ENCODE measurements at places on chromosomes 6 and 20.

GRCh38 chr20:35947907-35948306 lies 6.4 kb downstream of the SCAND1 start:
- DNase-seq, result no peak

- peak; percentile 88 for DNase-seq
These were observed 14.9 kb downstream of the CST3 start for GRCh38 chr20:23622839-23623343.

- no peak for DNase-seq
These were observed 298.8 kb upstream of the MAP3K7 start for GRCh38 chr6:90885611-90886056.

DNA sequence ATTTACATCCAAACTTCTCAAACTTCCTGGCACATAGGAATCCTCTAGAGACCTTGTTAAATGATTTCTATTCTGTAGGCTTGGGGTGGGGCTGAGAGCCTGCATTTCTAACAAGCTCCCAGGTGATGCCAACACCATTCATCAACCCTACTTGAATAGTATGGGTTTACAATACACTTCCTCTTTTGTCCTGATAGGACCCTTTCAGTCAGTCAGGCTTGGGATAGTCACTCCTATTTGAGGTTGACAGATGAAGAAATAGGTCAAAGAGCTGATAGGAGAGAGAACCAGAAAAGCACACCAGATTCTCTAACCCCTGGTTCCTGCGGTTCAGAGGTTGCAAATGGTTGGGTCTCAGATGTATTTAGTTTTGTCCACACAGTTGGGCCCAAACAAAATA lies 273.4 kb downstream of the TSHZ2 start:
- DNase-seq, result no peak

GRCh38 chr6:37242429-37243052 lies 15.0 kb upstream of the TBC1D22B start:
- DNase-seq, result peak; percentile 99

DNA sequence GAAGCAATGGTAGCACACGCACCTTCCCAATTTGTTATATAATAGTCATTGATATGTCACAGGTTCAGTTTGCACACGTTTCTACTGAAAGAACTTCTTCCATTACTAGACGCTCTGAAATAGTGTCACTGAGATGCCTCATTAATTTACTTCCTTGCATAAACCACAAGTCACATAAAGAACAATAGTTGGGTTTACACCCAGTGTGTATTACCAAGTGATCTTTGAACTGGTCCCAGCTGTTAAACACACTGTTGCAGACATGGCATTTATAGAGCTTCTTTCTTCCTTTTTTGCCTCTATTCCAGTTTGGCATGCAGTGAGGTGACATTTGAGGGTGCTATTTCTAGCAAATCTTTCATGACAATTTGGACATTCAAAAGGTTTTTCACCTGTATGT lies 245.3 kb downstream of the EPM2A start:
- no peak for DNase-seq

GRCh38 chr6:63305277-63305676 lies 14.5 kb downstream of the LGSN start:
- peak; percentile 27 for DNase-seq

GRCh38 chr6:157273756-157274470 lies 49.4 kb downstream of the TMEM242 start:
- DNase-seq, result no peak

- peak; percentile 6 for DNase-seq
These were observed 744 bp downstream of the STAU1 start for GRCh38 chr20:49187330-49187850.

DNA sequence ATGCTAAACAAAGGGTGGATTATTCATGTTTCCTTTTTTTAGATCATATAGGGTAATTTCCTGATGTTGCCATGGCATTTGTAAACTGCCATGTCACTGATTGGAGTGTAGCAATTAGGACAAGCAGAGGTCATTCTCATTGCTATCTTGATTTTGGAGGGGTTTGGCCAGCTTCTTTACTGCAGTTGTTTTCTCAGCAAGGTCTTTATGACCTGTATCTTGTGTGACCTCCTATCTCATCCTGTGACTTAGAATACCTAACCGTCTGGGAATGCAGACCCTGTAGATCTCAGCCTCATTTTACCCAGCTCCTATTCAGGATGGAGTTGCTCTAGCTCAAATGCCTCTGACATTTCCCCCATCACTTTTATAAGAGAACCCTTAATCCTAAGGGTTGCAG lies 53.6 kb downstream of the CDS2 start:
- no peak for DNase-seq

DNA sequence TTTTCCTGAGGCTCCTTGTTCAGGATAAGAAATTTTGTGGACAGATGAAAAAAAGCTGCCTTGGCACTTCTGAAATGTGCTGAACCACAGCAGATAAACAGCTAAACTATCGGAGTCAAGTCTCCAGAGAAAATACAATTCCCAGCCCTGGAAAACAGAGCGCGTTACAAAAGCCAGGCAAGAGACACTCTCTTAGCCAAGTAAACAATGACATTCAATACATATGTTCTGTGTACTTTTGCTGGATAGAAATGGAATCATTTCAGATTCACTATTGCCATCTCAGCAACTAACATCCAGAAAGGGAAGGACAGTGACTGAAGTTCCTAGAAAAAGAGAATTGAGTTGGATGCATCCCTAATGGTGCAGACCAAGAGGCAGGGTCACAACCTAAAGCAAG lies 196.8 kb upstream of the NRSN1 start:
- DNase-seq, result no peak

DNA sequence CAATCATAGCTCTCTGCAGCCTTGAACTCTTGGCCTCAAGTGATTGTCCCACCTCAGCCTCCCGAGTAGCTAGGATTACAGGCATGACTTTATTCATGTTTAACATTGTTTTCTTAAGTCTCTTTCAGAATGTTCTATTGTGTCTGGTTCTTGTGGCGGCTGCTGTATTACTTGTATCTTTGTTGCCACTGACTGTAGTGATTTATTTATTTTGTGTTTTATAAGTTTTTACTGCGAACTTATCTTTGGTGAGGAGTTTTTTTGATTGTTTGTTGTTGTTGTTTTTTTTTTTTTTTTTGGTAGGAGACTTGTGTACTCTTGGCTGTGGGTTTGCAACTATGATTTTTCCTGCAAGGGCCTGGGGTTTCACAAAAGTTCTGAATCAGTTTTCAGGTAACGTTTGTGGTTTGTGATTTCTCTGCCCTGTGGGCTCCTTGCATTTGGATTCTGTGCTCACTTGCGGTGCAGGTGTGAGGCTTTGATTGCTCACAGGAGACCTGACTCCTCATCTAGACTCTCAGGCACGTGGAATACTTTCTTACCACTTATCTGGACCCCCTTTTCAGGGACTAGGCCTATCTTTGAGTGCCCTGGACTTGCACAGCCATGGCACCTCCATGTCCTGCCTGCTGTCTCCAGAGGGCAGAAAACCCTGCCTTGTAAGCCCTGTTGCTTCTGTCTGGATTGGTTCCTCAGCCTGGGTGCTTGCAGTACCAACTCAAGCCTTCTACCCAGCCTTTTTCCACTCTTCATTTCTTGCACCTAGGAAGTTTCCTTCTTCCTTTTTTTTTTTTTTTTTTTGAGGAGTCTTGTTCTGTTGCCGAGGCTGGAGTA lies 25.2 kb downstream of the KIF25 start:
- no peak for DNase-seq

- no peak for DNase-seq
These were observed 54.2 kb downstream of the NCOA7 start for GRCh38 chr6:125844989-125845388.

DNA sequence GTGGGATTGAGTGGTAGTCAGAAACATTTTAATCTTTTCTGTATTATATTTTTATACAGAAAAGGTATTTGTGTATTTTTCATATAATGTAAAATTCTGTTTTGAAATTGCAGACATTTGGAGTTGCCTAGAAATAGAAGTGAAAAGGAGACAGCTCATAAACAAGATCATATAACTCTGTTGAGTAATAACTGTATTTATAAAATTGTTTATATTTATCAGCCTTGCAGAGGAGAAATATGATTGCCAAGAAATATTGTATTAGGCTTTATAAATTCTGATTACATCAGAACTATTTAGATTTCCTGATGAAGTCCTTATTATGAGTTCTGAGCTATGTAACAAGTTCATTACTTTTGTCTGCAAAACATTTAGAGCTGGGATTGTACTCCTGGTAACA lies 55.3 kb downstream of the RIPOR2 start:
- no peak for DNase-seq

GRCh38 chr6:64786736-64787135 lies 920.3 kb downstream of the EYS start:
- no peak for DNase-seq

Data from kidney tubule cell (primary cell).